ENCODE measurements at places on chromosomes 4 and X.

DNA sequence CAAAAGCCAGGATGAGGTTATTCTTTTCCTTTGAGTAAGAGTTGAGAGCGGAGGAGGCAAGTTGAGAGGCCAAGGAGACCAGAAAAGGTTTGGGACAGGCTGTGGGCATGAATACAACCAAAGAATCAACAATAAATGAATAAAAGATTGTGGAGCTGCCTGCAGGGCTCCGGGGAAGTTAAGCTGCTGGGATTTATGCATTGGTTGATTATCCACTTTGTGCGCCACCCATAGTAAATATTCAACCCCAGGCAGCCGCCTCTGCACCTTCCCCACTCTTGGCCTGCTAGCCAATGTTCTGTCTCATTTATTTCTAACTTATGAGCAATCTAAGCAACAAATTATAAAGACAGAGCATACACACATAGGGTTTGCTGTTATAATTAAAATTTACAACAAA is 28.2 kb upstream of the IGSF1 start:
- DNase-seq = no peak

- DNase-seq = no peak
Measured at GRCh38 chr4:35105486-35105885, 1138.8 kb downstream of the ARAP2 start.

DNA sequence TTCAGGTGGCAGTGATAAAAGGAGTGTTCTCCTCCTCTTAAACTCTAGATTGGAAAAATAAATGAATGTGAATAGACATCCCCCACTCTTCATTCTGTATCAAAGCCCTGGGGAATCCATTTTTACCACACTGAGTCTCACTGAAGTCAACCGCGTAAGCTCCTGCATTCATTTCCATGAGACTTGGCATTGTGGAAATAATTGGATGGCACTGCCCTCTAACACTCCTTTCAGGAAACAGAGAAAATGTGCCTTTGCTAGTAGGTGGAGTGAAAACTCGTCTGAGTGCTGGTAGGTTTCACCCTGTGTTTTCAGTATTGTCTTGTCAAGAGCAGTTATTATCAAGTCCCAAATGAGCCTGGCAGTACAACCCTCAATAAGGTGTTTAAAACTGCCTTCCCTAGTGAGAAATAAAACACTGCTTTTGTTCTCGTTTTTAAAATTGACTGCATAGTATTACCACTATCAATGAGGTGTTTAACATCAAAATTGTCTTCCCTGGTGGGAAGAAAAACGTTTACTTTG is 9.7 kb upstream of the CDKN2AIP start:
- DNase-seq = no peak

GRCh38 chrX:38312436-38312835 is 14.9 kb downstream of the RPGR start:
- DNase-seq = peak; percentile 58

DNA sequence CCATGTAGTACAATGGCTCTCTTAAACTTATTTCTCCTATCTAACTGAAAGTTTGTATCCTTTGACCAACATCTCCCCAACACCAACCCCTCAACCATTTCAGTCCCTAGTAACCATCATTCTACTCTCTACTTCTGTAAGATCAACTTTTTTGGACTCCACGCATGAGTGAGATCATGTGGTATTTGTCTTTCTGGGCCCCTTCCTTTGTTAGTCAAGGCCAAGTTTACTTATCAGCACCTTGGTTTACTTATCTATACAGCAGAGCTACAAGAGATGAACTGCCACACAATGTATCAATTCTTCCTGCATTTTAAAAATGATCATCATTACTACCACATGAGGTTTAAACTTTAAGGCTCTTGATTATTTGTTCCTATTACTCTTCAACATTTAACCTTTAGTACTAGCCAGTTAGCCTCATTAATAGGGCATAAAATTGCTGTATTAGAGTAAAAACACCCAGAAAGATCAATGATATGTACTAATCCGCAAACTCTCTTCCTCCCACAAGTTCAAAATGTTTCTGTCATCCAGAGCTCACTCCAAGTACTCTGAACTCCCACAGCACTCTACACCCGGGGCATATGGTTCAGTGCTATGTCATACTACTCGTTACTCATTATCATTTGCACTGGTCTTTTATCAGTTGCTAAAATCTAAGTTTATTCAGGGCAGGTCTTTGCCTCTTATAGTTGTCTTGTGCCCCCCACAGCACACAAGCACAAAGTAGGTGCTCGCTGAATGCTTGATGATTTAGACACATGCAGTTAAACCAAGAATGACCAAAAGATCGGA is 145.7 kb upstream of the ADAMTS3 start:
- DNase-seq = no peak

DNA sequence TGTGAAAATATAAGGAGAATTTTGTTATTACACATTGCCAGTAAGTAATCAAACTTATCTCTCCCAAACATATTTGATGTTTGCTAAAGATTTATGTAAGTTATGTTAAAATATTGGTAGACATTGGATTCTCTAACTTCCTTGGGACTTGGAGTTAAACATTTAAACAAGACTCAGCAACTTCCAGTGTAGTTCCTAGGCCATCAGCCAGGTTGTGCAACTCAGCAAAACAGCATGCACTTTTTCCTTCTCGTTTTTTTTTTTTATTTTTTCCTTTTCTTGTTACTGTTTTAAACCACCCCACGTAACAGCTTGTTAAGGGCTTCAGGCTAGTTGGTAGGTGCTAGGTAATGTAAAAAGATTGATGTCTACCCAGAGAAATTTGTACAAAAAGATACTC is 510.4 kb downstream of the ANKRD50 start:
- DNase-seq = peak; percentile 55

GRCh38 chr4:64698171-64698570 is 288.9 kb upstream of the TECRL start:
- DNase-seq = no peak

DNA sequence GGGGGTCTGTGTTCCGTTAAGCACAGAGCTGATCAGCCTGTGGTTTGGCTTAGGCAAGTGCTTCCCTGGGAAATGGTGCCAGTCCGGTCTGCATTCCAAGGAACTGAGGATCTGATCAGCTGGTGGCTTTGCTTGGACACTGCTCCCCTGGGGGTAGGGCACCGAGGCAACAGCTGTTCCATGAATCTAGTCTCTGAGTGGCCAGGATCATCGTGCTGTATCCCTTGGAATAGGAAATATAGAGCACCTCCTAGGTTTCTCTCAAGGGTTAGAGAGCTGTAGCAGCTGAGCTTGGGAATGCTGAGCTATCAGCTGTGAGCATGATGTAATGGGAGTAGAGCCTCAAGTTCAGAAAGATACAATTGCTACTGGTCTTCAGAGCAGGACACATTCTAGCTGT is 863.9 kb downstream of the RAPGEF2 start:
- DNase-seq = no peak

GRCh38 chrX:10507181-10507580 is 113.2 kb downstream of the MID1 start:
- no peak for DNase-seq

Data from stromal cell of bone marrow (primary cell).